Gastrocnemius medialis (tissue), 4 donors: ENCODE measurements at places on chromosomes 5 and 9. TPM values are rescaled to one million over a fixed set of nuclear protein-coding genes. Genes with fewer than 3 reads are reported as not detected.

DNA sequence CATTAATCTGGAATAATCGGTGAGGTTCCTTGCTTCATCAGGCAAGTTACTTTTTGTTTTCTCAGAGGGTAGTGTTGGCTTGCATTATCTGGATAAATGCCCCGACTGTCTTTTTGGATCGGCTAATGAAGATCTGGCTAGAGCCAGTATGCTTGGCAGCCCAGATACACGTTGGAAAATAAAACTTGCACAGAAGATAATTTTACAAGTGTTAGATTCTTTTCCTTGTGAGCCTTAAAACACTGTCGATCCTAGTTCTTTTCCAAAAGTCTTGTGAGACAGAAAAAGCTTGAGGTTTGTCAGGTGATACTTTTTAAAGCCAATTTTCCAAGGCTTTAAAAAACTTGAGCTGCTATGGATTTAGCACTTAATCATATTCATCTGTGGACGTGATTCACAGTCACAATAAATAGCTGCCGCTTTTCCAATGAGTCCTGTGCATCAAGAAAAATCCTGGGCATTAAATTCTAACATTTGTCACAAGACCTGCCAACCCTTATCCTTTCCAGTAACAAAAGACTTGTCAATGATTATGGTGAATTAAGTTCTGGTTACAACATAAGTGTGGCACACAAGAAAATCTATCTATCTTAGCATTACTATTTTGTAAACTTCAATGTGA is 68.5 kb downstream of the PRLR start:
- H3K4me3 ChIP-seq, result no peak overlapping the region
- DNase-seq, result peak; percentile 12
- H3K27me3 ChIP-seq, result no peaks in the 10 kb centered on the region
- no peak overlapping the region for H3K27ac ChIP-seq

GCNT4 gene
- 1.4 TPM for total RNA-seq

TRAF1 gene
- total RNA-seq, result 1.6 TPM

- no peaks in the 10 kb centered on the region for H3K36me3 ChIP-seq
- no peak overlapping the region for H3K27ac ChIP-seq
- no peaks in the 10 kb centered on the region for H3K27me3 ChIP-seq
- H3K4me3 ChIP-seq, result no peak overlapping the region
- no peak for DNase-seq
- peaks cover 4% of the 10 kb centered on the region for H3K4me1 ChIP-seq
These were observed 132.7 kb downstream of the DCP2 start for GRCh38 chr5:113109344-113109743.

DNA sequence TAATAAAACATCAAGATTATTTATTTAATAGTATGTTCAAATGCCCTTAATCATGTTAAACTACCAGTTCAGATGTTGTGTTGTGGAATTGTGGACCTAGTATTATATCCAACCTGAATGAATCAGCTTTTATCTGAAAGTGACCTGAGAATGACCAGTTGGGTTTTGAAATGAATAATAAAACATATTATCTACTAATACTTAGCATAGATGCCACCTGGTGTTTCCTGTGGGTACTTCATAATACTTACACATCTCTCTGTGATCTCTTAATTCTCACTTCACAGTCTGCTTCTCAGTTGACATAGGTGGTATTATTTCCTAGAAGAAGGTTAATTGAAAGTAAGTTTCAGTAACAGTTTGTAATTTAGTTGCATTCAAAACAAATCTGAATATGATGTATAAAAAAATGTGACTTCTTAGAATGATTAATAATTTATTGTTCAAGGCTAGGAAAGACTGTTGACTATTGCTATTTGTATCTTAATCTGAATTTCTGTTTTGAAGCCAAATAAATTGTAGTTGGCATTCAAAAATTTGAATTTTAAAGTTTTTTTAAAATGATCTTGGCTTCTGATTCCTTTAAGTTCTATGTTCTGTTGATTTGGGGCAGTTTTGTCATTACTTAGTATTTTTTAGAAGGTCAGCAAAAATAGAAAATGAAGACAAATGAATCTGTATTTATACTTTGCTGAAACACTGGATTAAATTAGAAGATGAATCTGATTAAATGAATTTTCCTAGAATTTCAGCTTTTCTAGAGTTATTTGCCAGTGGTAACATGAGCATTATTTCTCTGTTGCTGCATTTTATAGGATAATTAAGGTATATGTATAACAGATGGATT is 48.2 kb downstream of the KIF2A start:
- H3K36me3 ChIP-seq, result no peaks in the 10 kb centered on the region
- no peak overlapping the region for H3K27ac ChIP-seq
- no peaks in the 10 kb centered on the region for H3K4me1 ChIP-seq
- H3K27me3 ChIP-seq, result no peaks in the 10 kb centered on the region
- no peak overlapping the region for H3K4me3 ChIP-seq

- no peak overlapping the region for H3K4me3 ChIP-seq
- H3K4me1 ChIP-seq, result no peaks in the 10 kb centered on the region
- no peaks in the 10 kb centered on the region for H3K27me3 ChIP-seq
- DNase-seq, result no peak
- H3K36me3 ChIP-seq, result no peaks in the 10 kb centered on the region
These were observed 315.7 kb downstream of the MAT2B start for GRCh38 chr5:163821142-163821541.

ROR2 gene
- 0.76 TPM for total RNA-seq

MVB12B gene
- 18.0 TPM for total RNA-seq

TAF1L gene
- not detected for total RNA-seq

GRCh38 chr5:138833726-138834480 is 41.2 kb downstream of the LRRTM2 start:
- DNase-seq, result no peak
- no peak overlapping the region for H3K27ac ChIP-seq
- H3K36me3 ChIP-seq, result peaks cover 6% of the 10 kb centered on the region

GRCh38 chr5:53249529-53250200 is 140.1 kb upstream of the MOCS2 start:
- H3K27me3 ChIP-seq, result no peaks in the 10 kb centered on the region
- no peak overlapping the region for H3K4me3 ChIP-seq
- no peaks in the 10 kb centered on the region for H3K36me3 ChIP-seq
- DNase-seq, result no peak
- H3K27ac ChIP-seq, result no peak overlapping the region
- no peaks in the 10 kb centered on the region for H3K4me1 ChIP-seq

MFAP3 gene
- 80.5 TPM for total RNA-seq

SLC9A3 gene
- 4.0 TPM for total RNA-seq

TXN gene
- 44.9 TPM for total RNA-seq

DNA sequence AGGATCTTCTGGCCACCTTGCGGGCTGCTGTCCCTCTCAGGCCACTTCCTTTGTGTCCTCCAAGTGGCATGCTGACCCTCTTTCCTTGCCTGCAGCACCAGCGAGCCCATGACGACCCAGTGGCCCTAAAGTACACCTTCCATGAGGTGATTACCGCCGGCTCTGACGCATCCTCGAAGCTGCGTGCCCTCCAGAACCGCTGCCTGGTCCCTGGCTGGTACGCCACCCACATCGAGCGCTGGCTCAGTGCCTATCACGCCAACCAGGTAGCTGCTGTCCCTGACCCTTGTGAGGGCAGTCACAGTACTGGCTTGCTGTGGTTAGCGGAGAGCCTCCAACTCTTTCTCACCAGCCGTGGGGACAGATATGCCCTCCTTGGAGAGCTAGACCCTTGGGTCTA is 40.2 kb downstream of the NDST1 start:
- H3K27me3 ChIP-seq, result no peaks in the 10 kb centered on the region
- H3K36me3 ChIP-seq, result no peaks in the 10 kb centered on the region
- H3K4me1 ChIP-seq, result no peaks in the 10 kb centered on the region
- DNase-seq, result no peak
- H3K27ac ChIP-seq, result no peak overlapping the region
- no peak overlapping the region for H3K4me3 ChIP-seq

SHROOM1 gene
- total RNA-seq, result 2.2 TPM

DNA sequence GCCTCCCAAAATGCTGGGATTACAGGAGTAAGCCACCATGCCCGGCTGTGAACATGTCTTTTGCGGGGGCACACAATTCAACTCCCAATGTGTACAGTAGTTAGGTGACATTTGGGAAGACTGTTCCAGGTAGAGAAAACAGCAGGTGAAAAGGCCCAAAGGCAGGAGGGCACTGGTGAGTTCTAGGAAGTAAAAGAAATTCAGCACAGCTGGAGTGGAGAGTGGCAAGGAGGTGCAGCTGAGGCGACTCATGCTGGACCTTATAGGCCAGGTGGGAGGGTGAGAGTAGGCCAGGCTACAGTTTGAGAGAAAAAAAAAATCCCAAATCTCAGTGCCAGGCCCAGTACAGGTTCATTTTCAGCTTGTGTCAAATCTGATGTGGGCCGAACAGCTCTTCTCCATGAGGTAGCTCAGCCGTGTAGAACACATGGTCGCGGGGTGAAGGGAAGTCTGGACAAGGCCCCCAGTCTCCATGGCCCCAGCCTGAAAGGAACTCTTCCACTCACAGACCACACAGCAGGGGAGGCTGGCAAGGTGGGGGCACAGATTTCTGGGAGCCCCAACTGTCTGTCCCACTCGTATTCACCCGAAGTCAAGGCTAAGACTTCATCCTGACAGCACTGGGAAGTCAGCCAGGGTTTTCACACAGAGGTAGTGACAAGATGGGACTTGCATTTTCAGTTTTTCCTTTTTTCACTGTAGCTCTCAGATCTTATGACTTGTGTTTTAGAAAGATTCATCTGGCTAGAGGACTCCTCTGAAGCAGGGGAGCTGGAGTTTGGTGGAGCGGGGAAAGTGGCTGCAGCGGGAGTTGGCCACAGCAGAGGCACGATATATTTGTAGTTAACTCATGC is 4.5 kb upstream of the HNRNPAB start:
- H3K4me3 ChIP-seq, result no peak overlapping the region
- no peaks in the 10 kb centered on the region for H3K27me3 ChIP-seq
- no peaks in the 10 kb centered on the region for H3K4me1 ChIP-seq
- H3K27ac ChIP-seq, result no peak overlapping the region

DNA sequence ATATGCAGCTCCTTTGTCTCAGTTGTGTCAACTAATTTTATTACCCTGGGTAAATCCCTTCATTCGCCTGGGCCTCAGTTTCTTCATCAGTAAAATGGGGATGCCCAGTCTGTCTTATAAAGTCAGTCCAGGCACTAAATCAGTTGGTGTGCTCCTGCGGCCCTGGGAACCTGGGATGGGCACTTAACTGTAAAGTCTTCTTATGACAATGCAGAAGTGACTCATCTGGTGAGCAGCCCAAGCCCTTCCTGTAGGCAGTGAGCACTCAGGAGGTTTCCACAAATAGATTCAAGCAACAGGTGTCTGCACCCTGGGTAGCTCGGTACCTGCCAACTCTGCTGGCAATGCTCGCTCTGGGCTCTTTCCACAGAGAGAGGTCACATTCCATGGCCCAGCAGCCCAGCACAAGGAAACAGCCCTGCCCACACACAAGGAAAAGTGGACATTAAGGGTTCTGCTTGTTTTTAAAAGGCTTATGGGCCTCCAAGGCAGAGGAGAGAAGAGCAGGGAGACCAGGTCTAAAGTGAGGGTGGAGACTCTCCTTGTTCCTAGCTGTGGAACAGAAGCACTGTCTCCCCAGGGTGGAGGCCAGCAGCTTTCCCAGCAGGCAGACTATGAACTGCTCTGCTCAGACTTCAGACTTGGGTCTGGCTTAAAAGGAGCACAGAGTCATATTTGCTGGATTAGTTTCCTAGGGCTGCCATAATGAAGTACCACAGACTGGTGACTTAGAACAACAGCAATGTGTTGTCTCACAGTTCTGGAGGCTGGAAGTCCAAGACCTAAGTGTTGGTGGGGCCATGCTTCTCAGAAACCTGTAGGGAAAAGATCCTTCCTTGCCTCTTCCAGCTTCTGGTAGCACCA is 89.7 kb upstream of the ADRA1B start:
- DNase-seq, result peak; percentile 96
- peaks cover 28% of the 10 kb centered on the region for H3K4me1 ChIP-seq
- H3K27ac ChIP-seq, result peak overlapping the region; percentile 90
- H3K27me3 ChIP-seq, result no peaks in the 10 kb centered on the region
- H3K36me3 ChIP-seq, result no peaks in the 10 kb centered on the region

ZBTB34 gene
- 6.2 TPM for total RNA-seq

DNA sequence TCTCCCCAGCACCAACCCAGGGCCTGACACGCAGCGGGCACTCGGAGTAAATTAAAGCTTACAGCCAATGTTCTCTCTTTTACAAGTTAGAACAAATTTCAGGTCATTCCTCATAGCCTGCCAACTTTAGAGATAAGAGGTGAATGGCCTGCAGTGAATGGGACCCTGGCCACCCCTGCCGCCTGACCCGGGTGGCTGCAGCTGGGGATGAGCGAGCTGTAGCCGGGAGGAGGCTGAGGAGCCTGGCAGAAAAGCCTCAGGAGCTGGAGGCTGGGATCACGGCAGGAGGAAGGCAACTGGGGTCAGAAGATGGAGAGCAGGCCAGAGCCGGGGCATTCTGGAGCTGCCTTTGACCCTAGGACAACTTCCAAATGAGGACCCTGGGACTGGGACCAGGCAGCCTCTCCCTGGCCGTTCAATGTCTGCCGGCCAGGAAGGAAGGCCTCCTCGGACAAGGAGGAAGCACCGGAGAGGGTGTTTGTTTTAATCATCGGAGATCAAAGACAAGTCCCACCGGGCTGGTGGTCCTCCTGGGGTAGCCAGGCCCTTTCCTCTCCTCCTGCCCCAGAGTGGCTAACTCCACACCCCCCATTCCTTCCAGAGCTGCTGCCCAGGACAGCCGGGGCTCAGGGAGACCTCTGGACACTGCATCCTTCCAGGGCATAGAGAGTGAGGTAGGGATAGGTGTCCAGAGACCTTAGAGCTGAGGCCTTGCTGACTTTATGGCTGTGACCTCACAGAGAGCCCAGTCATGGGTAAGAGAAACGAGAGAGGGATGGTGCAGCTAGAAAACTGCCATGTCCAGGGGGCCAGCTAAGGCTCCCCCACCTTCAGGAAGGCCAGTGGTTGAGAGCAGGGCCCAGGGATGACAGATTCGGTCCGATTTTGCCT is 87.3 kb upstream of the LMX1B start:
- no peaks in the 10 kb centered on the region for H3K36me3 ChIP-seq
- no peak overlapping the region for H3K27ac ChIP-seq
- DNase-seq, result no peak
- no peak overlapping the region for H3K4me3 ChIP-seq
- H3K4me1 ChIP-seq, result peaks cover under 1% of the 10 kb centered on the region

MEIKIN gene
- not detected for total RNA-seq

DNA sequence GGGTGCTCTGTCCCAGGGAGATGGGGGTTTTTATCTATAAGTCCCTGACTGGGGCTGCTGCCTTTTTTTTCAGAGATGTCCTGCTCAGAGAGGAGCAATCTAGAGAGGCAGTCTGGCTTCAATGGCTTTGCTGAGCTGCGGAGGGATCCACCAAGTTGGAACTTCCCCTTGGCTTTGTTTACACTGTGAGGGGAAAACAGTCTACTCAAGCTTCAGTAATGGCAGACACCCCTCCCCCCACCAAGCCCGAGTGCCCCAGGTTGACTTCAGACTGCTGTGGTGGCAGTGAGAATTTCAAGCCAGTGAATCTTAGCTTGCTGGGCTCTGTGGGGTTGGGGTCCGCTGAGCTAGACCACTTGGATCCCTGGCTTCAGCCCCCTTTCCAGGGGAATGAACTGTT is 375.8 kb downstream of the RAB3C start:
- H3K4me3 ChIP-seq, result no peak overlapping the region
- no peak overlapping the region for H3K27ac ChIP-seq
- no peaks in the 10 kb centered on the region for H3K27me3 ChIP-seq
- no peak for DNase-seq

GRCh38 chr5:171911152-171911551 is 95.3 kb downstream of the FBXW11 start:
- no peaks in the 10 kb centered on the region for H3K27me3 ChIP-seq
- no peak for DNase-seq
- H3K36me3 ChIP-seq, result no peaks in the 10 kb centered on the region
- H3K4me3 ChIP-seq, result no peak overlapping the region
- peaks cover 16% of the 10 kb centered on the region for H3K4me1 ChIP-seq

ENTPD2 gene
- not detected for total RNA-seq

- H3K4me3 ChIP-seq, result peak overlapping the region; percentile 85
- H3K4me1 ChIP-seq, result peaks cover 21% of the 10 kb centered on the region
- no peaks in the 10 kb centered on the region for H3K27me3 ChIP-seq
- peaks cover 19% of the 10 kb centered on the region for H3K36me3 ChIP-seq
- H3K27ac ChIP-seq, result peak overlapping the region; percentile 93
These were observed 1.9 kb downstream of the MIGA2 start for GRCh38 chr9:129038109-129038852.

SLC23A1 gene
- total RNA-seq, result not detected
